Hepatic stellate cell (primary cell): ENCODE measurements at places on chromosomes 3 and 15.

GRCh38 chr3:55661141-55661540, 174.0 kb upstream of the WNT5A start:
- DNase-seq = no peak

GRCh38 chr3:134666466-134666865, 15.6 kb upstream of the KY start:
- DNase-seq = peak; percentile 63

- DNase-seq = no peak
These were observed 5.5 kb downstream of the TATDN2 start for GRCh38 chr3:10253731-10254130.

- peak; percentile 32 for DNase-seq
These were observed 69.2 kb downstream of the ATP8B4 start for GRCh38 chr15:50049871-50050270.

DNA sequence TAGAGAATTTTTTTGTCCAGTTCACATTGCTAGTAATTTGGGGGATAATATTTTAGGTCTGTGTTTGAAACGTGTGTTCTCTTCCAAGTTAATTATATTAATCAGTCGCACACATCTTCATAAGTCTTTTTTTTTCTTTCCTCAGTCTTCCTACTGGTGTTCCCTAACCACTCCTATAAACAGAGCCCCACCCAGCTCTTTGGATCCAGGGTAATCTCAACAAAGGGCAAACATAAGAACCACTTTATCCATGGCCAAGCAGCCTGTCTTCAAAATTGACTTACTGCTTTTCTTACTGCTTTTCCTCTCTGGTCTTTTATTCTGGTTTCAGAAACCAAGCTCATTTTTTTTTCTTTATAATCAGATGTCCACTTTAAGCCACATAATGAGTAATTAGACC, 266.8 kb upstream of the NECTIN3 start:
- DNase-seq = no peak

- DNase-seq = no peak
These were observed 85.8 kb downstream of the HMG20A start for GRCh38 chr15:77506311-77507142.

- DNase-seq = no peak
These were observed 66.5 kb upstream of the ARRDC4 start for GRCh38 chr15:97893967-97894366.

DNA sequence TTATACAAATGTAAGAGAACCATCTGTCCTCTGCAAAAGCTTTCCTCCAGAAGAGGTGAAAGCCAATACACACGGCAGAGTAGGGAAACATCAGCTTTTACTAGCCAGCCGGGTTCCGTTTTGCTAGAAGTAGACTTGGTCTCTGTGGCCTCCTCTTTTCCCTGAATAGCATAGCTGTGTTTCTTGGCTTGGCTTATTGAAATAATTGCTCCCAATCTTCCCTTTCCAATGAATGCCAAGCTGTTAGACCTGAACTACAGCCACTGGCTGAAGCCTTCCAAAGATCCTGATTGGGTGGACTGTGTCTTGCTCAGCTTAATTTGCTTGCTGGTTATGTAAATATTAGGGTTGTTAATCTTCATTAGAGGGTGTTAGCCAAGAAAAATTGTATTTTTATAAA, 157.8 kb upstream of the ROPN1 start:
- DNase-seq = no peak

- DNase-seq = no peak
These were observed 60.1 kb downstream of the ITGA11 start for GRCh38 chr15:68371851-68372250.

GRCh38 chr3:169146179-169146665, 517.3 kb downstream of the MECOM start:
- DNase-seq = no peak

- DNase-seq = peak; percentile 64
These were observed 36.8 kb upstream of the KLHL25 start for GRCh38 chr15:85831415-85832113.

DNA sequence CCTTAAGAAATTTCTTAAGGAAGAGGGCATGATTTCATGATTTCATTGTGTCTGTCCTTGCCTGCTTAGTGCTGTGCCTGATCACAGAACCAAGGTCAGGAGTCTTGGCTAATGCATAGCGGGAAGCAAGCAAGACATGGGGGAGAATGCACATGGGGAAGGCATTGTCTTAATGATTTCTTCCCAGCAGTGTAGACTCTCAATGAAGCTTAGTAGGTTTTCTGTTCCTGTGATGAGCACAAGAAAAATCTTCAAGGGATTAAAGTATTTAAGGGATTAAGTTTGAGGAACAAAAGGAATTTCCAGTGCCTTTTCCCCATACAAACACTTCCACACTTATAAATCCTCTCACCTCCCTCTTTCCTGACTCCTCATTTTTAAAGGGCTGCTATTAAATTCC, 46.9 kb upstream of the SEMA6D start:
- no peak for DNase-seq

- no peak for DNase-seq
These were observed 314.7 kb upstream of the ATP10A start for GRCh38 chr15:26177816-26178215.
